ENCODE measurements at places on chromosomes 6 and 20.
A peak's percentile ranks its signal among the peaks of the same experiment; 100 is the strongest.

- DNase-seq: no peak
Observed at GRCh38 chr6:21024616-21025015, 490.4 kb downstream of the CDKAL1 start.

DNA sequence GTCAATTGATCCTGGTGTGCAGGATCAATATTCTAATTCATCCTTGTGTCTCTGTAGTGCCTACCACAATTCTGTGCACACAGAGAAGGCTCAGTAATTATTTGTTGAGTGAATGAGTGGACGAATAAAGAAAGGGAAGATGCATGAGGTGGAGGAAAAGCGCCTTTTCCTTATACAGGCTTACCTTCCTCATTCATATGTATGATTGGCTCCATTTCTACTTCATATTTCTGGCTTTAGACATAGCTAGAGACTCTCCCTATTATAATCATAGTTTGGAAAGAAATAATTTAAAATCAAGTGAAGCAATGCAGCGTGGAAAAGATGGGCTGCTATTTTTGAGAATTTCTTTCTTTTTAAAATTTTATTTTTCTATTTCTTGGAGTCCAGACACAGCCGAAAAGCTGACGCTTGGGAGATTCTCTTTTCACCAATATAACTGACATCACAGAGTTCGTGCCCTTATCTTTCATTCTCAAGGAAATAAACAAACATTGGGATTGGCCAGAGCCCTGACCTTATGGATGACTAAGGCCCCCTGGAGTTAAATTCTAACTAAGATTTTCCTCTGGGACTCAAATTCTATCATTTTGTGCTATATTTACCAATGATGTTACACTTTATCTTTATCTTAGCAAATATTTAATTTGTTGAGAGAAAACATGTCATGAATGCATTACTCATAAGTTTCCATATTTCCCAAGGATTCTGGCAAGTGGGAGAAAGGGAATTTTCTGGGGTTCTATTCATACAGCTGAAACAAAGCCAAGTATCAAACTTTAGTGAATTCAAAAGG, 48.1 kb downstream of the PRL start:
- no peak for DNase-seq

DNA sequence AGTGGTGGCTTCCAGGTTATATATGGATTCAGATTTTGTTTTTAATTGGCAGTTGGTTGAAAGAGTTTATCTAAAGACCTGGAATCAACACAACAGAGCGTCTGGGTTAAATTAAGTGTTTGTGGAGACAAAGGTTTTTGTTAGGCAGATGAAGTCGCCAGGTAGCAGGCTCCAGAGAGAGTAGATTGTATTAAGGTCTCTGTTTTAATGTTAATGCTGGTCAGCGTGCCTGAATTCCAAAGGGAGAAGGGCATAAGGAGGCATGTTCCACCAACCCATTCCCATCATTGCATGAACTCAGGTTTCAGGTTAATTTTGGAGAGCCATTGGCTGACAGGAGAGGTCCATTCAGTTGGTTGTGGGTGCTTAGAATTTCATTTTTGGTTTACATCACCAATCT, 744.1 kb upstream of the GJE1 start:
- DNase-seq: no peak

DNA sequence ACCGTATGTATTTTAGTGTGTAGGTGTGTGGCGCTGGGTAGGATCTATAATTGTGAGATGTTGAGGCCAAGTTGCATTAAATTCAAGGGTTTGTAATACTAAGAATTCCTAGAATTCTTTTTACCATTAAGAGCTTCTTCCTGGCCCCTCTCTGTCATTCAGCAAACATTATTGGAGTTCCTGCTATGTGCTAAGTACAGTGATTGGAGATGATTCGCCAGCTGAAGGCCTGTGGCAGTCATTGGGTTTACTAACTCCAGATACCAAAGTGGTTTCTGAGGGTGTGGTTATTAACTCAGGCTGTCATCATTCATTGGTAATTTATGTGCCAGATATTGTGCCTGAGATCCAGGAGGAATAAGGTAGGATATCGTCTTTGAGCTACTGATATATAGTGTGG, 167.1 kb downstream of the LAMA2 start:
- DNase-seq: no peak

GRCh38 chr20:8800089-8800488, 268.8 kb upstream of the PLCB4 start:
- no peak for DNase-seq

- peak; percentile 90 for DNase-seq
Observed at GRCh38 chr6:157335829-157336228, 12.5 kb upstream of the TMEM242 start.

All from erythroblast (primary cell).